ENCODE measurements at places on chromosomes 13 and 19. TPM values are rescaled to one million over a fixed set of nuclear protein-coding genes. Genes with fewer than 3 reads are reported as not detected.
A peak's percentile ranks its signal among the peaks of the same experiment; 100 is the strongest.

GRCh38 chr19:37513397-37513796 is 6.7 kb downstream of the ZNF793 start:
- no peak for DNase-seq

GRCh38 chr13:25200783-25201182 is 28.7 kb upstream of the AMER2 start:
- no peak for DNase-seq

Gene ANKRD10
- 1,506 TPM for total RNA-seq

DNA sequence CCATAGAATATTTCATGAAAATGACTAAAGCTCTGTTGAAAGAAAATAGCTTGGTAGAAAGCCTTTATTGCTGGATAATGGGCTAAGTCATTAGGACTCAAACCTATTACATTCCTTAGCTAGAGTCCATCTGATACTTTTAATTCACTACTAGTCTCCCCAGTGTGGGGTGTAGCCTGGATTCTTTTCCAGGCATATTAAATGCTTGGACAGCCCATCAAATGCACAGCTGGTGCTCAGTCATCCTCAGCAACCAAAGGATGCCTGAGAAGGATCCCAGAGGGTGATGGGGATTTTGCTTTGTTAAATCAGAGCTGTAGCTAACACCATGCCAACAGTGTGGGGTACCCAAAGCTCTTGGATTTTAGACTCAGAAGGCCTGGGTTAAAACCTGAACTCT is 153.5 kb downstream of the DLEU7 start:
- peak; percentile 56 for DNase-seq

DNA sequence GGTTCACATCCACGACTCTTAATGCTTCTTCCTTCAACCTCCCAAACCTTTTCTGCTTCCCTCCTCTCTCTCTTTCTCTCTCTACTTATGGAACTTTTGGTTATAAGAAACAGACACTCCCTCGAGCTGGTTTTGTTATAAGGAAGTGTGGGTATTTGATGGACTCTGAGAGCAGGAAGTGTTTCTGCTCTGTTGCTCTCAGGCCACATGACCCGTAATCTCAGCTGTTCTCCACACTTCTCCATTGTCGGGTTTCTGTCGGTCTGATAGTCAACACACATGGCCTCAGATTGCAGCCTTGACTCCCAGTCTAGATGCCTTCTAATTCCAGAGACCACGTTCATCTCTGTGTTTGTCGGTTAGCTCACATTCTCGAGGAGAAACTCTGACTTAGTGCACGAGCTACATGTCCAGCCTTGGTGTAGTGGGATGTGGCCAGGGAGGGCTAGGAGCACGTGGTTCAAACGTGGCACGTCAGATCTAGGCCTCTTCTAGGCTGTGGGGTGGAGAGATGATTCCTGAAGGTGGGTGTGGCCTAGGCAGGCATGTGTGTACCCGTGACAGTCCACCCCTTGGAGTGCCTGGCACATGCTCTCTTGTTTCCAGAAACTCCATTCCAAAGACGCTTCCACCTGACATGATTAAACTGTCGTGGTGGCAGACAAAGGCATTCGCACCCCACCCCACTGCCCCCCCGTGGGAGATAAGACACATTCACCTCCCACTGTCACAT is 26.3 kb downstream of the CNFN start:
- DNase-seq = peak; percentile 37

- no peak for DNase-seq
Measured at GRCh38 chr13:109387471-109387870, 398.9 kb downstream of the IRS2 start.

Gene RNF225
- total RNA-seq = not detected

GRCh38 chr19:52345162-52345561 is 9.1 kb downstream of the ZNF610 start:
- no peak for DNase-seq

- DNase-seq = no peak
Measured at GRCh38 chr13:110322126-110322827, 15.2 kb downstream of the COL4A2 start.

- DNase-seq = no peak
Measured at GRCh38 chr19:38691938-38692457, 44.5 kb downstream of the ACTN4 start.

DNA sequence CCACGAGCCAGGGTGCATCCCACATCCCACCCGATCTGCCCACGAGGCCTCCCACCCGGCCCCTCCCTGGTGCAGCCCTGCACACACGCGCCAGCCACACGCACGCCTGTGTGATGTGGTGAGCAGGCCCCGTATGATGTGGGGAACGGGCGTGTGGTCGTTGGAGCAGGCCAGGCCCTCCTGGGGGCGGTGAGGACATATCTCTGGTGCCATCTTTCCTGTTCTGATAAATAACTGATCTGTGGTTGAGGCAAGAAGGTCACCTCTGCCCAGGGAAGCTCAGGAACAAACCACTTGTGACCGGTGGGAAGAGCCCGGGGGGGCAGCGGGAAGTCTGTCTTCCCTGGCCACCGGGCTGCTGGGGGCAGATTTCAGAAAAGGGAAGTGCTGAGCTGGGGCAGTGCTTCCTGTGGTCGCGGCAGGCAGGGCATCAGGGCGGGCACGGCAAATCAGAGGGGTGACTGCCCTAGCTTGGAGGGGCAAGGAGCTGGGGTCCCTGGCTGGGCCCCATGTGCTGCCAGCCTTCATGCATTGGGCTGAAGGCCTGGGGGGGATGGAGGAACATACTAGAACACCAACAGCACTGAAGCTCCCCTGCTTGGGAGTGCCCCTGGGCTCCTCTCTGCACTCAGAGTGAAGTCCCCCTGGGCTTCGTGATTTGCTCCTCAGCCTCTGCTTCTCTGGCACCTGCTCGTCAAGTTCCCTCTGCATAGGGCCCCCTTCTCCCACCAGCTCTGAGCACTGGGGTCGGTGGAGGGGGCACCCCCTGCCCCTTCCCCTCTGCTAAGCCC is 35.2 kb upstream of the SLC7A10 start:
- DNase-seq = no peak

DNA sequence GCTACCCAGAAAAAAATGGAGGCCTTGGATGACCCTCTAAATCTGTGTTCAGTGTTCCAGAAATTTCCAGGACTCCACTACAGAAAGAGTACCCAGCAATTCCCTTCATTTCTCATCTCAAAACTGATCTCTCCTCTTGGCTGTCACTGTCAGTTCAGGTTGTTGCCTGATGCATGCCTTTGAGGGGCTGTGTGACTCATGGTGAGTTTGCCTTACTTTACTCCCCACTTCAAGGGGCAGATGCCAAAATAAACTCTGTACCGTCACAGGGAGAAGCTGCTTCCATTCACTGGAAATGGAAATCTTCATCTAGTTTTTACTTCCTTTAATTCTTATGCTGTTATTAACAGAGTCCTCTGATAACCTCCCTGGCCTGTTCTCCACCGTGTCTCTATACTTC is 1075.0 kb downstream of the DIAPH3 start:
- DNase-seq = no peak

DNA sequence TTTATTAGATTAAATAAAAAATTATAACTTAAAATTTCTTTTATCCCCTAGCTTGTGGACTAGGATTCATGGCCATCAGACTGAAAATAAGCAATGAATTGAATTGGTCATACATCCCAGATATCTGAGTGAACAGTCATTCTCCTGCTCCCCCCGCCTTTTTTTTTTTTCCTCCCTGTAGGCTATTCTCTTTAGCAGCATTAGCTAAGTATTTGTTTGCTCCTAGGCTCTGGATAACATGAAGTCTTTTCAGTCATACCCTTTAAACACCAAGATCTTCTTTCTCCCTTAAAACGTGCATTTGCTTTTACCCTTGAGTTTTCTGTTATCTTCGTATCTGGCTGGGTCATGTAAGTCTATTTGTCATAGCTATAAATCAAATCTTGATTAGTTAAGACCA is 866.7 kb upstream of the SPRY2 start:
- DNase-seq = no peak

GRCh38 chr19:39890755-39891551 is 43.5 kb downstream of the FCGBP start:
- DNase-seq = no peak

Gene PSG11
- total RNA-seq = 2.8 TPM

- peak; percentile 50 for DNase-seq
Measured at GRCh38 chr19:49327878-49328544, 3.0 kb upstream of the SLC6A16 start.

DNA sequence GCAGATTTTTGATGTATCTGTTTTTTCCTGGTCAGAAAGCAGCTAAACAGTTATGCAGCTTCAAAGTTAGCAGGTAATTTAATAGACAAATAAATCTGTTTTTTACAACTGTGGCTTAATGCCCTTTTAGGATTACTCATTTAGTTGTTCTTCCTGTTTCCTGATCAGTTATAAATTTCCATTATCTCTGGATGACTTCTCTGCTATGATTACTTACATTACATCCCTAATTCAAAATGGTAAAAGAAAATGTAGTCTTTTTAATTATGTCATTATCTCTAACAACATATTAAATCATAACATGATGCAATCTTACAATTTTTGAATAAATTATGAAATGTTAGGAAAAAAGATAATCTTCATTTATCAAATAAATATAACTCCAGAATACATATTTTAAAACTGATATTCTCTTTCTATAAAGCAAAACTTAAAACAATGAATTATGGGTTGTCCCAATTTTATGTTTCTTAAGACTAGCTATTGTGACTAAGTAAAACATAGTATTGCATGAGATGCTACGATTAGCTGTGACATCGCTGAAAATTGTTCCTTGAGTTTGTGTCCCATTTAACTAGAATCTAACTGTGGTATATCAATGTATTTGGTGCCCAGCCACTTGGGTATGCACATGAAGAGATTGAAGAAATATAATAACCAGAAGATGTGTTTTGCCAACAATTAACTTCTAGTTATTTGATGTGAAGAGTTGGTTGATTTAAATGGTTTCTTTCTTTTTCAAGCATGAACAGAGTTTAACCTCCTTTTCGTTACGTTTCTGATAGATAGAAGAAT is 605.3 kb upstream of the SPRY2 start:
- DNase-seq = no peak

GRCh38 chr19:3632739-3633558 is 6.4 kb upstream of the CACTIN start:
- DNase-seq = no peak

DNA sequence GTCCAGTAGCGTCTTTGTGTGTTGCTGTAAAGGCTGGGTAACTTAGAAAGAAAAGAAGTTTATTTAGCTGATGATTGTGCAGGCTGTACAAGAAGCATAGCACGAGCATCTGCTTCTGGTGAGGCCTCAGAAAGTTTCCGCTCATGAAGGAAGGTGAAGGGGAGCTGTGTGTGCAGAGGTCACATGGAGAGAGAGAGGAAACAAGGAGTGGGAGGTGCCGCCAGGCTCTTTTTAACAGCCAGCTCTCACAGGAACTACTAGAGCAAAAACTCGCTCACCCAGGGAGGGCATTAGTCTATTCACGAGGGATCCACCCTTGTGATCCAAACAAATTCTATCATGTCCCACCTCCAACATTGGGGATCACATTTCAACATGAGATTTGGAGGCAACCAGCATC is 99.8 kb downstream of the GPR12 start:
- no peak for DNase-seq

Gene CCDC70
- not detected for total RNA-seq

Gene GPR12
- not detected for total RNA-seq

DNA sequence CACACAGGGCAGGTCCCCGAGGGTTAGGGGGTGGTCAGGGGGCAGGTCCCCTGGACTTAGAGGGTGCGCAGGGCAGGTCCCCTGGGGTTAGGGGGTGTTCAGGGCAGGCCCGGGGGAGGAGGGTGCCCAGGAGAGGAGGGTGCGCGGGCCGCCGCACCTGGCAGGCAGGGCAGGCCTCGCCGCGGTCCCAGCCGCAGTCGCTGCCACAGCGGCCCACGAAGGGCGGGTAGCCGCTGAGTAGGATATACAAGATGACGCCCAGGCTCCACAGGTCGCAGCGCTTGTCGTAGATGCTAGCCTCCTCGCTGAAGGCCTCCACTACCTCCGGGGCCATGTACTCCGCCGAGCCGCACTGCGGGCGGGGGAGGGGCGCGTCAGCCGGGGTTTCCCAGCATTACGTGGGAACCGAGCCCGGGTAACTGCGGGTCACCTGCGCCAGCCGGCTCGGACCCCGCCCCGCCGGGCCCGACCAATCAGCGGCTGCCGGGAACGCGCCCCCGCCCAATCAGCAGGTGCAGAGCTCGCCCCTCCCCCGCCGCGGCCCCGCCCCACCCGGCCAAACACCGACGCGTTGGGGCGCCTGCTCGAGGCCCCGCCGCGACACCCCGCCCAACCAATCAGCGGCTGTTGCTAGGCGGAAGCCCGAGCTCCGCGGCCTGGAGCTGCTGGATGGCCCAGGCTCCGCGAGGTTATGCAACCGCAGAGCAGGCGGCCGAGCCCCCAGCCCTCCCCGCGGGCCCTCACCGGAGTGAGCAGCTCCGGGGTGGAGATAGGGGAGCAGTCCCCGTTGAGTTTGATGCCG is 9.2 kb downstream of the MKNK2 start:
- no peak for DNase-seq

GRCh38 chr13:97549201-97549600 is 115.2 kb downstream of the RAP2A start:
- DNase-seq = no peak

- no peak for DNase-seq
Measured at GRCh38 chr19:32363632-32364031, 18.2 kb downstream of the ZNF507 start.

GRCh38 chr19:45279587-45280192 is 28.6 kb downstream of the MARK4 start:
- no peak for DNase-seq

DNA sequence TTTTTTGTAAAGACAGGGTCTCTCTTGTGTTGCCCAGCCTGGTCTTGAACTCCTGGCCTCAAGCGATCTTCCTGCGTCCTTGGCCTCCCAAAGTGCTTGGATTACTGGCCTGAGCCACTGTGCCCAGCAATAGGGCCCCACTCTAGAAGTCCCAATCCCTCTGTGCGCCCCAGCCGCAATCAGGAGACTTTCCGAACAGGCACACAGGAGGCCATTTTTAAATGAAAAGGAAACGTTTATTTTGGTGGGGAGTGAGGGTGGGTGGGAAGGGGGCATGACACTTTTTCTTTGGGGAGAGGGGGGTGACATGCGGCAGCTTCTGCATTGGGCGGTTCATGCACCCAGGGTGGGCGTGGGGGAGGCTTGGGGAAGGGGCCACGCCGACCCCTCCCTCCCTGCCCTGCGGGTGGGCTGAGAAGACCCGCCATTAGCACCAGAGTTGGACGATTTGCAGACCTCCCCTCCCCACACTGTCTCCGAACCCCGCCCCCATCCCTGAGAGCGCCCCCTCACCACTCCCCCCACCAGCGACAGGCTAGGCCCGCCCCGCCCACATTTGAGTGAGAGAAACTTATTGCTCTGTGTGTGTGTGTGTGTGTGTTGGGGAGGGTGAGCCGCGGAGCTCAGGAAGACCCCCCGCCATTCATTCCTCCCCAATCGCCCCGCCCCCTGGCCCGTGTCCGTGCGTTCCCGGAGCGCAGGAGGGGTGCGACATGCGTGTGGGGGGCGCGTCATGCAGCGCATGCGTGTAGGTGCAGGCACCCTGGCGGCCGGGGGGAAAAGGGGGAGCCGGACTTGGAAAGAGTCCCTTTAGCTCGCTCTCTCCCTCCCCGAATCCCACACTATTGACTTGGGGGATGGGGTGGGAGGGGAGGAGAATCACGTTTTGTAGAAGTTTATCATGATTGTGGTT is 17.2 kb downstream of the KCNC3 start:
- DNase-seq = no peak

Gene PABPC3
- 0.10 TPM for total RNA-seq

Measured in myocyte (in vitro differentiated cells).